ENCODE measurements at places on chromosomes 3 and 15. TPM values are rescaled to one million over a fixed set of nuclear protein-coding genes. Genes with fewer than 3 reads are reported as not detected.
A peak's percentile ranks its signal among the peaks of the same experiment; 100 is the strongest.

Gene ALDH1A3
- total RNA-seq, result 13.0 TPM

Gene KLHL40
- 0.12 TPM for total RNA-seq

Gene CPLX3
- total RNA-seq, result not detected

GRCh38 chr3:36763850-36764703, at the start of gene DCLK3:
DCLK3 (minus strand) TSS chr3:36764553; CDS start chr3:36764263, 290 bp downstream.
- DNase-seq, result no peak

GRCh38 chr3:112345681-112346080, 12.7 kb downstream of the CD200 start:
- no peak for DNase-seq

GRCh38 chr15:101368086-101368780, 73.2 kb upstream of the SNRPA1 start:
- no peak for DNase-seq

Gene CP
- total RNA-seq, result 7.4 TPM

GRCh38 chr3:128946411-128946810, 47.5 kb downstream of the CFAP92 start:
- DNase-seq, result peak; percentile 7

- DNase-seq, result no peak
These were observed 18.5 kb downstream of the ABHD6 start for GRCh38 chr3:58256061-58256460.

Gene PCLAF
- total RNA-seq, result 17.0 TPM

- no peak for DNase-seq
These were observed 6.9 kb downstream of the TNIK start for GRCh38 chr3:171453180-171453886.

Gene CPNE4
- total RNA-seq, result 3.9 TPM

Gene ECE2
- total RNA-seq, result not detected

Gene RHCG
- total RNA-seq, result 22.4 TPM

DNA sequence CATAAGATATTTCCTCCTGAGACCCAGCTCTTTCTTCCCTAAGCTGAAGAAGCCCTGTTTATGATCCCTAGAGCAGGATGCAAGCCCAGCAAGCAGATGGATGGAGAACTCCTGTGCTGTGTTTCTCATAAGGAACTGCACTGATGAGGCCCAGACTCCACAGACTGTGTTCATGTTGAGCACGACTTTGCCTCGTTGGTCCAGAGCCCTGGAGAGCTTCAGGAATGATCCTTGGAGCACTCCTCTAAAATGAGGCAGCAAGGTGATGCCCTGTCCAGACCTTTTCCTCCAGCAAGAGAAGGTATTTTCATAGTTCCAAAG, 83.8 kb downstream of the MYLK start:
- DNase-seq, result no peak

Gene CKMT1B
- total RNA-seq, result 73.2 TPM

- DNase-seq, result no peak
These were observed 525.0 kb downstream of the GABRG3 start for GRCh38 chr15:27495963-27496459.

- no peak for DNase-seq
These were observed 21.4 kb downstream of the SECISBP2L start for GRCh38 chr15:49024840-49025239.

- DNase-seq, result no peak
These were observed 4.3 kb upstream of the EIF3J start for GRCh38 chr15:44532689-44533088.

Gene IGDCC3
- total RNA-seq, result 169 TPM

DNA sequence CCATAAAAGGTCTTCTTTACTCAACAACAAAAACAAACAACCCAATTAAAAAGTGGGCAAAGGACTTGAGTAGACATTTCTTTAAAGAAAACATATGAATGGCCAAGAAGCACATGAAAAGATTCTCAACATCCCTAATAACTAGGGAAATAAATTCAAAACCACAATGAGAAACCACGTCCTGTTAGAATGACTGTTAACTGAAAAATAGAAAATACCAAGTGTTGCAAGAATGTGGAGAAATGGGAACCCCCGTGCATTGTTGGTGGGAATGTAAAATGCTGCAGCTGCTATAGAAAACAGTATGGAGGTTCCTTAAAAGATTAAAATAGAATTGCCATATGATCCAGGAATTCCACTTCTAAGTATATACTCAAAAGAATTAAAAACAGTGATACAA, 34.8 kb downstream of the NMNAT3 start:
- no peak for DNase-seq

DNA sequence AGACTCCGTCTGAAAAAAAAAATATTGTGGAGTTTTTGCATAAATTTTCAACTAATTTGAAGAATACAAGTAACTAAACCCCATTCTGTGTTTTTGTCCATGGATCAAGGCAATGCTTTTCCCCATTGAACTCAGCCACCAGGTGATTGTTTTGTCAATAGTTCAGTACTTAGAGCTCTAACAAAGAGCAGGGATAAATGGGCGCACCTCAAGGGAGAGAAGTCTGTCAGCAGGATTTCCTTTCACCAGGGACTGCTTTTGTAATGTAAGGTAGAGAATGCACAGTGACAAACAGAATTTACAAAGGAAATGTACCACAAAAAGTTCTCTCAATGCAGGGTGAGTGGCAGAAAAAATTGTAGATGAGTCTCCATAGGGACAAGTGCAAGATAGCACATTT, 10.8 kb upstream of the ATP13A5 start:
- no peak for DNase-seq

- peak; percentile 86 for DNase-seq
These were observed at the start of gene ZMAT3 for GRCh38 chr3:179071323-179072099. ZMAT3 (minus strand) TSS chr3:179071809; CDS start chr3:179067752, 4,057 bp downstream.

DNA sequence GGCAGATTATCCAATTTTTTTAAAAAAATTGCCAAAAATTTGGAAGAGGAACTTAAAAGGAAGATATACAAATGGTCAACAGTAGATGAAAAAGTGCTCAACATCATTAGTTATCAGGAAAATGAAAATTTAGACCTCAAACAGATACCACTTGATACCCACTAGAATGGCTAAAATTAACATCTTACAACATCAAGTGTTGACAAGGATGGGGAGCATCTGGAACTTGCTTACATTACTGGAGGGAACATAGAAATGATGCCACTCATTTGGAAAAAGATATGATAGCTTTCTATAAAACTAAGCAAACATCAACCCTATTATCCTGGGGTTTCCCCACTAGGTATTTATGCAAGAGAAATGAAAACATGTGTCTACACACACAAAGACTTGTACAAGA, 284.5 kb upstream of the CHRNA7 start:
- DNase-seq, result no peak

DNA sequence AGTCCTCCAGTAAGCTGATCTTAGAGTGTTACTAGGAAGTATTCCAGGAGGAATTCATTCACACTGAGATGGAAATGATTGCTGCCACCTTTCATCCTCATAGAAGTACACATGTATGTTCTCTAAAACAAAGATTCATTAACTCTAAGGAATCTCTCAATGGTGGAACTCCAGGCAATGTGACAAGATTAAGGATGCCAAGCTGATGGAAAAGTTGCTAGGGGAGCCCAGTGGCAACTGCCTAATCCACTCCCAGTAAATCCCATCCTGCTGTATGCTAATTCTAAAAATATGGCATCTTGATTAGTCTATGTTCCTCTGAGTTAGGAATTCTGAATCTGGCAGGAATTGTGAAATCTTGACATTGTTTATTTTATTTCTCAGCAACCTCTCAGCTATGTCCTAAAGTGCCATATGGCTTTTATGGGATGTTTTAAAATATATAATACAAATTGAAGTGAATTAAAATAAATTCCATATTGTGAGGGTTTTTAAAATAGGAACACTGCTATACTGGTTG, 210.0 kb upstream of the TRIM42 start:
- no peak for DNase-seq

DNA sequence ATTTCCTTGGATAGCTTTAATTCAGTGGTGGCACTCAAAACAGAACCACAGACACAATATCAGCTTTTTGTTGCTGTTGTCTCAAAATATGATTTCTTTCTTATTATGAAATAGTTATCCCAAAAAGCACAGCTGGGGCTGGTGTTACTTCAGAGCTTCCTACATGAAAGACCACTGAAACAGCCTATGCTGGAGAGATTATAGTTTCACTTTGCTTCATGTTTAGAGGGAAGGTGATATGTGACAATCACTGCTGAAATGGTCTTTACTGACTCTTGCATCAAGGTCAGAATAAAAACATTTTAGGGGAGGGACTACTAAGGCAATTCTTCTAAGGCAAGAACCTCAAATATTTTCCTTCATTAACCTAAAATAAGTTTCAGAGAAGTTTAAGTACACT, 190.7 kb downstream of the TNIK start:
- DNase-seq, result no peak

- DNase-seq, result no peak
These were observed 29.8 kb downstream of the FSTL1 start for GRCh38 chr3:120420928-120421551.

Gene PLSCR4
- 6.0 TPM for total RNA-seq

DNA sequence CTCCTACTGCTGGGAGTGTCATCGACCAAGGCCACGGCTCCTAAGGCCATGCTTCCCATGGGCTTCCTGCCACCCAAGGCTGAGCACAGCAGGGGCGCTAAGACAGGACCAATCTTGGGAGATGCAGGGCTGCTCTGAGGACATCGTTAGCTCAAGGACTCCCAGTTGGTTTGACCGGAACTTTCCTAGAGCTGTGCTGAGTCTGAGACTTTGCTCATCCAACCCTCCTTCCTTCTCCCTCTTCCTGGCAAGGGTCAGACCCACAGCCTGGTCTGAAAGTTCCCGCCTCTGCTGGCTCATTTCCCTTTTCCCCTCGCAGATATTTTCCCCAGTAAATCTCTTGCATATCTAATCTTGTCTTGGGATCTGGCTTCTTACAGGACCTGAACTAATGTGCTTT, 57.2 kb downstream of the EPHB3 start:
- no peak for DNase-seq

Gene RHO
- not detected for total RNA-seq

Gene RAB5A
- 70.5 TPM for total RNA-seq

- DNase-seq, result no peak
These were observed 34.9 kb upstream of the ST6GAL1 start for GRCh38 chr3:186895406-186895805.

- DNase-seq, result no peak
These were observed 258.4 kb upstream of the AGTR1 start for GRCh38 chr3:148439254-148439822.

Gene TM4SF18
- total RNA-seq, result not detected

Gene CALML4
- 8.9 TPM for total RNA-seq

- no peak for DNase-seq
These were observed 437.9 kb upstream of the GOLIM4 start for GRCh38 chr3:168533600-168533999.

DNA sequence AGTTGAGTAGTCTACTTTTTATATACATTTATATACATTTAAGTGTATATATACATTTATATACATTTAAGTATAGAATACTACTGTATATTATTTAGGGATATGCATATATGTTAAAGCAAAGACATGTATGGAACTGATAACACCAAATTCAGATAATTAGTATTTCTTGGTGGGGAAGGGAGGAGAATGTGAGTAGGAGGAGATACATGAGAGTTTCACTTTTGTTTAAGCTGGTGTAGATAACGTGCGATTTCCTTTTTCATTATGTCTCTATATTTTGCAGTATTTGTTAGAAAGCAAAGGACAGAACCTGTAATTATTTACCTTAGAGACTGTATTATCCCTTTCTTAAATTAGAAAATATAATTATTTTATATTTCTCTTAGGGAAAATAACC, 16.6 kb upstream of the NIT2 start:
- no peak for DNase-seq

Gene GP5
- 0.10 TPM for total RNA-seq

DNA sequence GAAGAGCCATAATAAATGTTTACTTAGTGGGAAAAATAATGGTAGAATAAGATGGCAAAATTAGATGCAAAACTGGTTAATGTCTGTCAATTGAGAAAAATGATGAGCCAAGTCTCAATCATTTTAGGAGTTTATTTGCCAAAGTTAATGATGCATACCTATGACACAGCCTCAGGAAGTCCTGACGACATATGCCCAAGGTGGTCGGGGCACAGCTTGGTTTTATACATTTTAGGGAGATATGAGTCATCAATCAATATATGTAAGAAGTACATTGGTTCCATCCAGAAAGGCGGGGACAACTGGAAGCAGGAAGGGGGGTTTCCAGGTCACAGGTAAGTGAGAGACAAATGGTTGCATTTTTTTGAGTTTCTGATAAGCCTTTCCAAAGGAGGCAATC, 31.5 kb downstream of the CLEC3B start:
- DNase-seq, result no peak

Gene ADCY5
- total RNA-seq, result 9.1 TPM

GRCh38 chr3:182889948-182890629, 90.2 kb downstream of the DCUN1D1 start:
- no peak for DNase-seq

DNA sequence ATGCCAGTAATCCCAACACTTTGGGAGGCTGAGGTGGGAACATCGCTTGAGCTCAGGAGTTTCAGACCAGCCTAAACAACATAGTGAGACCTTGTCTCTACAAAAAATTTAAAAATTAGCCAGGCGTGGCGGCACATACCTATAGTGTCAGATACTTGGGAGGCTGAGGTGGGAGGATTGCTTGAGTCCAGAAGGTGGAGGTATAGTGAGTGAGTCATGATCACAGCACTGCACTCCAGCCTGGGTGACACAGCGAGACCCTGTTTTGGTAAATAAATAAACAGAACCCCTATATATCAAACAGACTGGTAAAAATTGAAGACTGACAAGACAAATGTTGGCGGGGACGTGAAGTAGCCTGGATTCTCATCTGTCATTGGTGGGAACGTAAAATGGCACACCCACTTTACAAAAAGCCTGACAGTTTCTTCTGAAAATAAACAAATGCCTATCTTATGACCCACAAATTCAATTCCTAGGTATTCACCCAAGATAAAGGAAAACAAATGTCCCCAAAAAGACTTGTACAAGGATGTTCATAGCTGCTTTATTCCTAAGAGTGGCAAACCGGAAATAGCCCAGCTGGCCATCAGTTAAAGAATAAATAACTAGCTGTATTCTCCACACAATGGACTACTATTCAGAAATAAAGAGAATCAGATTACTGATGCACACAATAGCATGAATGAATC, 47.0 kb upstream of the GK5 start:
- no peak for DNase-seq

GRCh38 chr3:177810162-177810623, 612.9 kb upstream of the TBL1XR1 start:
- no peak for DNase-seq

- DNase-seq, result no peak
These were observed 76.8 kb upstream of the SOX14 start for GRCh38 chr3:137687181-137687879.
